ENCODE measurements at places on chromosomes 7 and 10.

DNA sequence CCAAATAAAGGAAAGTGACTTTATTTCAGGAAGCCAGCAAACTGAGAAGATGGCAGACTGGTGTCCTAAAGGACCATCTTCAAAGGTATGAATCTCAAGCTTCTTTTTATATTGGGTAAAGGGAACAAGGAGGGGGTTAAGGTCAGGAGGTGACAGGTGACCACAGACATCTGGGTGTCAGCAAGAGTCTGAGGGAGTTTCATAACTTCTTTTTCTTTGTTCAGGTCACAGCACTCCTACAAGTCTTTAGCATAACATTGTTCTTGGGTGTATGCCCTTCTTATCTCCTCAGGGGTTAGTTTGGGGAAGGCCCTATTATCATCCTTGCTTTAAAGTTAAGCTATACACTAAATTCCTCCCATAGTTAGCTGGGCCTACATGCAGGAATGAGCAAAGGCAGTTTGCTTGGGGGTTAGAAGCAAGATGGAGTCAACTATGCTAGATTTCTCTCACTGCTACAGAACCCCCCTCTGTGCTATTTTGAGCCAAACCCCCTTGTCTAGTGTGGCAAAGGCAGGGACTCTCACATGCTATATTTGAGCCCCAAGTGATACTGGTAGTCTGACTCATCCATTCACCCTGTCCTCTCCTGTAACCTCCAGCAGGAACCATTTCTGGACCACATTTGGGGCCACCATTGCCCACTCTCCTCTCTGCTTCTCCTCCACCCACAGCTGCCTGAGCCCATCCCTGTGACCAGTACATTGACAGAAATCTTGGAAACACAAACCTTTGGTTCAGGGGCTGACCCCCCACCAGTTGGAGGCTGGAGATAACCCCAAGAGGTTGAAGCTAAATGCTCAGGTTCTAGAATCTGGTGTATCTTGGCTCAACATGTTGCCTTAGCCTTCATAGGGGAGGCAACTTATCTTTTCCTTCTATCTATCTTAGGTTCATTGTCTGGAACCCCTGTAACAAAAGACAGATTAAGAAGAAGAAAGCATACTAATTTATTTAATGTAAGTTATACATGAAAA, 55.5 kb upstream of the LRGUK start:
- DNase-seq = no peak

- DNase-seq = no peak
These were observed 22.9 kb downstream of the PARP12 start for GRCh38 chr7:140039896-140040295.

DNA sequence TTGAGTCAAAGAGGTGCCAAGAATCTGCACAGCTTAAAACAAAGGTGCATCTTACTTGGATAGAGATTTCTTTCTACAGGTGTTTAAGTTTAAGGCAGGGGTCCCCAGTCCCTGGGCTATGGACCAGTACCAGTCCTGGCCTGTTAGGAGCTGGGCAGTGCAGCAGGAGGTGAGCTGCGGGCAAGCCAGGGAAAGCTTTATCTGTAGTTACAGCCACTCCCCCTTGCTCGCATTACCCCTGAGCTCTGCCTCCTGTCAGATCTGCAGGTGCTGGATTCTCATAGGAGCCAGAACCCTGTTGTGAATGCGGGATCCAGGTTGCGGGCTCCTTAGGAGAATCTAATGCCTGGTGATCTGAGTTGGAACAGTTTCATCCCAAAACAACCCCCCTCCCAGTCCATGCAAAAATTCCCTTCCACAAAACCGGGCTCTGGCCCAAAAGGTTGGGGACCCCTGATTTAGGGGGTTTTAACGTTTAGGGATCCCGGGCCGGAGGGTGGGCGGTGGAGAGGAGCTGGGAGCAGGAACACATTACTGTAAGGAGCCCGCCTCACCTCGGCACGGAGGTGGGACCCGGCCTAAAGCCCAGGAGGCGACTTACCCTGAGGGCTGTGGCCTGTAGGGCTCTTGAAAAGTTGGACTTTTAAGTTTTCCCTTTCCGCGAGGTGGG, 60.2 kb downstream of the ZNF467 start:
- no peak for DNase-seq

- DNase-seq = no peak
These were observed 506.0 kb downstream of the POM121L12 start for GRCh38 chr7:53541475-53541874.

GRCh38 chr10:11529276-11529903, 82.1 kb downstream of the USP6NL start:
- no peak for DNase-seq

DNA sequence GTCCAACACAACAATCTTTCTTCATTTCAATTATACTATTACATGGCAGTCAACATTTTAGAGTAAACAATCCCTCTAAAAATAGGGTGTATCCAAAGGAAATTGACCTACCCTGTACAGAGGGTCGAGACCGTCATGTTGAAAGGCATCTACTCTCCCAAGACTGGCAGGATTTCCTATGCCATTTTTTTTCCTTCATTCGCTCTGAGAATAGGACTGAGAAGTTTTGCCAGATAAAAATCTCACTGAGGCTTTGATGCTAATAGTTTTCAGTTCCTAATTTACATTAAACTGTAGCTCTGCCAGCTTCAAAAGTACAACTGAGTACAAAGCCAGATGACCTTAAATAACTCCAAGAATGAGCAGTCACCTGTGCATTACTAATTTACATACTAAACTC, 84.5 kb upstream of the SEMA3C start:
- no peak for DNase-seq

- no peak for DNase-seq
These were observed 25.0 kb downstream of the VTI1A start for GRCh38 chr10:112471878-112472487.

DNA sequence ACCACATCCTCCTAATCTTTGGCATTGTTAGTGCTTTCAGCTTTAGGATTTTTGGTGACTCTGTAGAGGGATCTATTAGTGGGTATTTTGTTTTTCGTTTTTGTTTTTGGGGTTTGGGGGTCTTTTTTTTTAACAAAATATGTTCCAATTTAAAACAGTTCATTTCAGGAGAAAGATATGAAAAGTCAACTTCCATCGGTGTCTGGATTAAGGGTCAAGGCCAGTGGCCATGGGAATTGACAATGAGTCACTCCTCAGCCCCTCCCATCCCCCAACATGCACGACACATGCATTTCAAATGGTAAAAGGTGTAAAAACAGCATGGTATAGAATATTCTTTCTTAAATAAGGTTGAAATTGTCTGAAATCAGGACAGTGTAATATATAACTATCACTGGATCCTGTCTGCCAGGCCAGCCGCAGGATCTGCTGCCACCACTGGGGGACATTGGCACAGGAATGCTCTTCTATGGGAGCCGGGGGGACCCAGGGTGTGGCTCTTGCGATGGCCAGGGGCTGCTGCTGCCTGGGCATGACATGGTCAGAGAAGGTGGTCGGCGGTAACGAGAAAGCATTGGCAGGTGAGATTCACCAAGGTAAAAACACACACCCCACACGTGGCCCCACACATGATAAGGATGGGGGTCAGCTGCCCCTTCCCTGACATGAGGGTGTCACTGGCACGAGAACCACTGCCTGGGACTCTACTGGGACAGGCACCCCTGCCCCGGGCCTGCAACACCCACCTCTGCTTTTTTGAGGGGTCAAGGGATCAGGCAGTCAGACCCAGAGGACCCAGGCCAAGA, 126.2 kb upstream of the KCTD7 start:
- no peak for DNase-seq

GRCh38 chr10:121260377-121260776, 337.9 kb downstream of the FGFR2 start:
- no peak for DNase-seq

DNA sequence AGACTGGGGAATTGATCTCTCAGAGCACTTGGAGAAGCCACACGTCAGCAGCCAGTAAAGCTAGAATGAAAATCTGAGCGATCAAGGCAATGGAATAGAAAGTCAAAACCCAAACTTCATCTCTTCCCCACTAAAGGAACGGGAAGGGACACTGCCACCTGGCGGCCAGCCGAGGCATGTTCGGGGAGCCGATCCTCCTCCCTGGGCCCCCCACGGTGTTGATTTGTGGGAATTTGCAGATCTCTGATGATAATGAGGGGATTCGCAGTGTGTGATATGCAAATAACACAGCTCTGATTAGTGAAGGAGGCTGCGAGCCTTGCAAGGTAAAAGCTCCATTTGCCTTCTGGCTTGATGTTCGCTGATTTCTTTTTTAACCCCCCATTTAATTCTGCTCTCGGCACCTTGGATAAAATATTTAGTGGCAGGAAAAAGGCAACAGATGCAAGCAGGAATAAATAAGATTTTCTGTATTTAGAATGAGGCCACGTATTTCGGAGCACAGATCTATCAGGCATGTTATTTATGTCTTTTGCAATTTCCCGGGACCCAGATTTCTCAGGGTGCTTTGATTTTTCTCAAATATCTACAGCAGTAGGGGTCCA, 258.6 kb downstream of the PAXIP1 start:
- DNase-seq = no peak

DNA sequence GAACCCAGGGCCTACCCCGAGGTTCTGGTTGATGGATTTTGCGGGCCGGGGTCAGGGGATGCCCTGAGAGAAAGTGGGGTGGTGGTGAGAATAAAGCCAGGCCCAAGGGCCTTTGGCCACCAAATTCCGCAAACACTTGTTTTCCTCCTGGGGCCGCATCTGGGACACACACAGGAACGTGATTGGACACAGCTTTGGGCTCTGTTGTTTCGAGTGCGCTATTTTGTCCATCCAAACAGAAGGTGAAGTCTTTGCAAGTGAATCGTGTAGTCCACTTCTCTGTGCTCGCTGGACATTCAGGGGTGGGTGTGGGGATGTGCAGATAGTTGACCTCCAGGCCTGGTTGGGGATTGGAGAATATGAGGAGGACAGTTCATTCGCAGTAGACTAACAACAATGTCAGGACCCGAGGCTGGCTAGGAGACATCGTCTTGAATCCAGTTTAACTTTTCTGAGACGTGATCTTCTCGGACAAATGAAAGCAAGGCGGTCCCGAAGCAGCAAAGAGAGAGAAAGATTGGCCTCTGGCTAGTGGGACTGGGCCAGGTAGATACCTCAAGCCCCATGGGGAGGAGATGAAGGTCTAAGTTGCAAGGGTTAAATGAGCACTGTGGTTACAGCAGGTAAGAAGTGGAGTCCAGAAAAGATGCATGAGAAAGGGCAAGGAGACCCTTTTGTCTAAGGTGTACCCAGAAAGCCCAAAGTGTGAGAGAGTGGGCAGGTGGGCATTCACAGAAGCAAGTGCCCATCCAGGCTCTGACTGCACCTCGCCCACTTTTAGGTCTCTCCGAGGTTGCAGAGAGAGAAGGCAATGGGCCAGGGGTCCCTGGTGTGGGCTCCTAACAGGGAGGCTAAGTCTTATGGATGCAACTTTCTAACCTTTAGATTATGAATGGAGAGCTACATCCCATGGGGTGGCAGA, 764 bp upstream of the FAM131B start:
- no peak for DNase-seq

- DNase-seq = no peak
These were observed 118.7 kb downstream of the SLIT1 start for GRCh38 chr10:97066877-97067555.

GRCh38 chr10:104333728-104334373, 4.4 kb downstream of the ITPRIP start:
- no peak for DNase-seq

DNA sequence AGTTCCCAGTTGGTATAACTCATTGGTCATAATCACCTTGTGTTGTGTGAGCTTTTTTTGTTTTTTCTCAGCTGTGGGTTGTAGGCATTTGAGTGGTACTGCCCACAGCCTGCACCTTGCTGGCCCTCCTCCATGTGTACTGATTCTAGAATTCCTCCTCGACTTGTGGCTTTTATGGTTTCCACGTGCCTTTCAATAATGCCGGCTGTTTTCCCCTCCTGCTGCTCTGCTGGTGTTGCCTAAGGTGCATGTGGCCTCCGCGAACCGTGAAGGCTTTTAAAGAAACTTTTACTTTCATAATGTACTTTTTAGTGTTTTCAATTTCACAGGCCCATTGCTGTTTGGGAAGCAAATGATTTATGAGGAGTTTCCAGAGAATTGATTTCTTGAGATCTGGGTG, 518.0 kb downstream of the REEP3 start:
- no peak for DNase-seq

GRCh38 chr10:120499883-120500282, 42.9 kb downstream of the PLPP4 start:
- DNase-seq = no peak

DNA sequence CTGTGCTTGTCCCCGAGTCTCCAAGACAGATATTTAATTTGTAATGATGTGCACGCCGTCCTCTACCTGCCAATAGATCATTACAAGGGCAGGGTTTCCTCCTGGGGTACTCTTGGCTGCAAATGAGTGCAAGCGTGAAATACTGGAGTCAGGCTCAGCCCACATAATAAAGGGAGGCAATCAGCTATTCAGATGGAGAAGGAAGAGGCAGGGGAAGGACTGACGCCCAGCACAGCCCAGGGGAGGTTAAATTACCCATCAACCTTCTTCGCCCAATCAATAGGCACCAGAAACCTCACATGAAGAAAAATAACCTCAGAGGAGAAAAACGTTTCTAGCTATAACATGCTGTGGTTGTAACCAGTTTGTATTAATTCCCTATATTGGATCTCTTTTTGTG, 544.9 kb upstream of the ADARB2 start:
- no peak for DNase-seq

DNA sequence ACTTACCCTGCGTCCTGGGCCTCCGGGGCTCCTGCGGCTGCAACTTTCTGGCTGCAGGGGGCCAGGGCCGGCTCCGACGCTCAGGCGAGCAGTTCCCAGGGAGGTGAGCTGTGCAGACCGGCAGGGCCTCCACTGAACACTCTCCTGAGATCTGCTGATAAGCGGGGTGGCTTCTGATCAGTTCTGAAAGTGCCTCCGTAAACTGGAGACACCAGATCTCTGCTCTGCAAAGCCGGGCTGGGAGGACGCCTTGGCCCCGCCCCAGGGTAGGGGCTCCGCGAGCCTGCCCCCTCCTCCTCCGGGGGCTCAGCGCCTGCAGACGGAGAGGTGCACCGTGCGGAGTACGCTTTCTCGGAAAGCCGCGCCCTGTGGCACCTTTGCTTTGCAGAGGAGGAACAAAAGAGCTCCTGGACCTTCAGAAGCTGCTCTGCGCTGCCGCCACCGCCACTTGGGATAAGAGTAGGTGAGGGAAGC, 141.3 kb upstream of the VKORC1L1 start:
- no peak for DNase-seq

All from iPS DF 19.7 (cell line).